ENCODE measurements at places on chromosomes 3 and 15.

DNA sequence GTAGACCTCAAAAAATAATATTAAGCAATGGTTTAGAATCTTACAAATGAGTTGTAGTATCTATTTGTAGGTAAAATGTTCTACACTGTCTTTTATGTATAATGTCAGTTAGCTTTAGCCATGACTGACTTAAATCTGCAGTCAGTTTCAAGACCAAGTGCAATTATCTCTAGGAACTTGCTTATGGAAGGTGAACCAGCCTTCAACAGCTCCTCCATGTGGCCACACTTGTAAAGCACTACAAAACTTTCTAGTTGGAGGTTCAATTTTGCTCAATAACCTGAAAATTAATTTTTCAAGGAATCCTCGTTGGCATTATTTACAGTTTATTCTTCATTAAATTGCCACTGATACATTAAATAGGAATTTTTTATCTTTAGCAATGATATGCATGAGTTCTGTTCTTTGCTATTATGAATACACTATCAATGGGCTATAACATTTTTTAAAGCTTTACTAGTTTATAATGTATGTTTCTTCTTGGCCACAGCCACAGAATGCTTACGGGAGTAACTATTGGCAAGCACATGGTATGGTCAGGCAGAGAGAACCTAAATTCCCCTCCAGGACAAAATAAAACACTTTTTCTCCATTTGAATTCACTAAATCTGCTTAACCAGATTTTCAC lies 315.3 kb upstream of the UBE2E2 start:
- DNase-seq: no peak

GRCh38 chr15:62483814-62484213 lies 318.7 kb upstream of the C2CD4B start:
- DNase-seq: no peak

- DNase-seq: peak; percentile 73
Observed at GRCh38 chr3:129593595-129594339, 12.7 kb downstream of the PLXND1 start.

DNA sequence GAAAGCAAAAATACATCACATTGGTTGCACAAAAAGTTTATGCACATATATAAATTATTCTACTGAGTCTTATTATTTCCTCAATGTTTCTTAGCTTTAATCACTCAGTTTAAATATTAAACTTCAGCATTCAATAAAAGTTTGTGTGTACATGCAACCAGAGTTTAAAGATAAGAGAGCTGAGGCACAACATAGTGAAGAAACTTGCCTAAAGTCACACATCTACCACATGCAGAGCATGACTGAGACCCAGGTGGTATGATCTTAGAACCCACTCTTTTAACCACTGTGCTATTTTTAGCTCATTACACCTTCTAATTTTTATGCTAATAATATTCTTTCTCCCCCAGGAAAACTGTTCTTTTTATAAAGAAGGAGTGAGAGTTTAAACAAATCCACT lies 96.1 kb upstream of the GOLIM4 start:
- DNase-seq: no peak

DNA sequence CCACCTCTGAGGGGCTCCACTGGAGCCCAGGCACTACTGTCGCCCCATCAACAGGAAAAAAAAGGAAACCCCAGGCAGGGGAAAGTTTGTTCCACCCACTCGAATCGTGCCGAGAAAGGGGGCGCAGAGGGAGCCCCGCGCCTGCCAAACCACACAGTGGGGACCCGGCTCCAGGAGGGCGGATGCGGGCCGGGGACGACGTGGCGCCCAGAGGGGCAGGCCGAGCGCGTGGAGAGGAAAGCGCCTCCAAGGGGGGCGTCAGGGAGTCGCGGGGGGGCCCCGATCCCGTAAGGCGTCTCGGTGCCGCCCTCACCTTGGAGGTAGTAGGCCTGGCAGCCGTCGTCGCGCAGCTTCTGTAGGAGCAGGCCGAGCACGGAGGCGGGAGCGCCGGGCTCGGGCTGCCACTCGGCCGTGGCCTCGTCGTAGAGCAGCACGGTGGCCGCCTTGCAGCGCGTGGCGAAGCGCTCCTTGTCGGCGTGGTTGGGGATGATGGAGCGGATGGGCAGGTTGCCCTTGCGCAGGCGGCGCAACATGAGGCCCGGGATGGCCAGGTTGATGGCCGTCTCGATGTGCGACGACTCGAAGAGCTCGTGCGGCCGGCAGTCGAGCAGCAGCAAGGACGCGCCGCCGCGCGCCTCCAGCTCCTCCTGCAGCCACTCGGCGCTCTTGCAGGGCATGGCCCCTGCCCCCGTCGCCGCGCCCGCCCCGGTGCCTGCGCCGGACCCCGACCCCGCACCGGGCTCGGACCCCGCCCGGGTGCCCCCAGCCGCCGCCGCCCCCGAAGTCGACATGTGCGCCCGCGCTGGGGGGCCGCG lies 627 bp downstream of the DUSP7 start:
- peak; percentile 42 for DNase-seq

DNA sequence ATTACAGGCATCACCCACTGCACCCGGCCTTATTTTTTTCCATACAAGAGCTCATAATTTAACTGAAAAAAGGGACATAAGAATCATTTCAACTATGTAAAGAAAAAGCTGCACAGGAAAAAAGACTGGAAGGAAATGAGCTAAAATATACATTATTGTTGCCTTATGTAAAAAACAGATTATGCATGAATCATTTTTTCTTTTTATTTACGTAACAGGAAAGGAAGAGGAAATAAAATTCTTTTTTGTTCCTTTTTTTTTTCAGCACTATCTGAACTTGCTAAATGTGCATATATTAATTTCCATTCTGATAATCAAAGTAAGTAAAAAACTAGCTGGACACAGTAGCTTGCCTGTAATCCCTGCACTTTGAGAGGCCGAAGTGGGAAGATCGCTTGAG lies 12.1 kb downstream of the KIF9 start:
- no peak for DNase-seq

DNA sequence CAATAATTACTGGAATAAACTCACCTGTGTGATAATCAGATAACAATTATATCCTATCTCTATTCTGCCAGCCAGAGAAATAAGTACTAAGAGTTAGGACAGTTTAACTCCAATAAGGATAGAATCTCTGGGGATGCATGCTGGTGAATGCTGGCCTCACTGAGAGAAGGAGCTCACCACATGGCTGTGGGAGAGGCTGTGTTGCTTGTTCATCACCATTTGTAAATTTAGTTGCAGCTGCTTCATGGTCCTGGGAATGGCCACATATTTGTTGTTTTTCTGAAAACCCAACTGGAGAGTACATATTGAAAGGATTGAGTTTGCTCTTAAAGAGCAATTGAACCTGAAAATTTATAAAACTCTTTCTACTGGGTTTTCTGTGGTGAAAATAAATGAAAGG lies 207.3 kb downstream of the NECTIN3 start:
- no peak for DNase-seq
